ENCODE measurements at places on chromosomes 16 and 17.
A peak's percentile ranks its signal among the peaks of the same experiment; 100 is the strongest.

GRCh38 chr17:61312406-61313295 is 87.0 kb upstream of the TBX2 start:
- DNase-seq, result no peak

DNA sequence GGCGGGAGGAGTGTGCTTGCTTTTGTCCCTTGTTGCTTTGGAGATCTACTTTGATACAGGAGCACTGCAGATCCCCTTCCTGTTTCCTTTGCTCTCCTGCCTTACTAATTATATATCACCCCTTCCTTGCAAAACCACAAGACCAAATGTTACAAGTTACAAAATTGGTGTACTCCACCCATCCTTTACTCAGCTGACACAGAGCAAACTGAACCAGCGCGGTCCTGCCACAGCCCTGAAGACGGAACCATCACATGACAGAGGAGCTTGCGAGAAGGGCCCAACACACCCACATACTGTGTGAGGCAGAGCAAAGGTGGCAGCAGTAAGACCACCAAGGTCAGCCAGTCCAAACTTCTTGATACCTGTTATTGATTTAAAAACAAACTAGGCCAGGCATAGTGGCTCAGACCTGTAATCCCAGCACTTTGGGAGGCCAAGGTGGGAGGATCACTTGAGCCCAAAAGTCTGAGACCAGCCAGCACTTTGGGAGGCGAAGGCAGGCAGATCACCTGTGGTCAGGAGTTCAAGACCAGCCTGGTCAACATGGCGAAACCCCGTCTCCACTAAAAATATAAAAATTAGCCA is 33.2 kb downstream of the CYTH1 start:
- no peak for DNase-seq

DNA sequence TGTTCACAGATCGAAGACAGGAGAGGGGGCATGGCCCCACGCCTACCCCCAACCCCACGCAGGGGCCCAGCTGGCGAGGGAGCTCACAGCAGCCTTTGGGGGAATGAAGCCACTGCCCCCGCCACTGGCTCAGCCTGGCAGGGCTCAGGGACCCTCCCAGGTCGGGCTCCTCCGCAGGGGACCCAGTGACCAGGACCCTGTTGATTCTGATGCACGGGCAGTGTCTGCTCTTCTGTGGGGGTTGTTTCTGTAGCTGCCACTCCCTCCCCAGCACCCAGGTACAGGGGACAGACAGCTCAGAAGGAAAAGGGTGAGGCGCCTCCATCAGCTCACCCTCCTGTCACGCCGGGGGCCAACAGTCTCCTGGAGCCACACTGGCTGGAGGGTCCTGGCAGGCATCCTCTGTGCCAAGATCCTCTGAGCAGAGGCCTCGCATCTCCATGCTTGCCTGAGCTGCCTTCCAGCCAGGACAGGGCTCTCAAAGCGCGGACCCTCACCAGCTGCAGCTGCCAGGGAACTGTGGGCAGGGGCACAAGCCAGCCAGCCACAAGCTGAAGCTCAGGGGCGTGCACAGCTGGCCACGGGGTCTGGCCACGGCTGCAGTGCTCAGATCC is 49.1 kb downstream of the ZNF778 start:
- DNase-seq, result no peak

- no peak for DNase-seq
Measured at GRCh38 chr16:12874186-12874585, 27.2 kb upstream of the SHISA9 start.

GRCh38 chr17:78226759-78227454 is 4.5 kb upstream of the TMEM235 start:
- no peak for DNase-seq

DNA sequence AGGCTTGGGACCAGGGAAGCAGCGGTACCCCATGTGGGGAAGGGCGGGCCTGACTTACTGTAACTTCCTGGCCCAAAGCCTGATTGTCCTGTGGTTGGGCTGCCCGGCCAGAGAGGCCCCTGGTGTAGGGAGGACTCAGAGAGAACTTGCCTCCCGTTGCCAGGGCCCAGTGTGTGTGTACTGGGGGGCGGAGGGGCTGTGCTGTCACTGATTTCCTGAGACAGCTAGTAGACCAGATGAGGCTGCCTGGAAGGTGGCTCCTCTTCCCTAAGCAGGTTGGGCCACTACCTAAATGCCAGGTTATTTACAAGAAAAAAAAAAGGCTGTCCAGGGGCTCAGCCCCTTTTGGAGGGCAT is 16.7 kb downstream of the SOCS3 start:
- peak; percentile 94 for DNase-seq

GRCh38 chr16:2333231-2333630 is 7.3 kb downstream of the ABCA3 start:
- DNase-seq, result no peak

GRCh38 chr17:63573634-63574033 is 23.4 kb downstream of the DCAF7 start:
- DNase-seq, result no peak

- DNase-seq, result no peak
Measured at GRCh38 chr16:69607674-69608073, 41.9 kb downstream of the NFAT5 start.

- DNase-seq, result no peak
Measured at GRCh38 chr17:33750943-33751701, 458.0 kb upstream of the ASIC2 start.

DNA sequence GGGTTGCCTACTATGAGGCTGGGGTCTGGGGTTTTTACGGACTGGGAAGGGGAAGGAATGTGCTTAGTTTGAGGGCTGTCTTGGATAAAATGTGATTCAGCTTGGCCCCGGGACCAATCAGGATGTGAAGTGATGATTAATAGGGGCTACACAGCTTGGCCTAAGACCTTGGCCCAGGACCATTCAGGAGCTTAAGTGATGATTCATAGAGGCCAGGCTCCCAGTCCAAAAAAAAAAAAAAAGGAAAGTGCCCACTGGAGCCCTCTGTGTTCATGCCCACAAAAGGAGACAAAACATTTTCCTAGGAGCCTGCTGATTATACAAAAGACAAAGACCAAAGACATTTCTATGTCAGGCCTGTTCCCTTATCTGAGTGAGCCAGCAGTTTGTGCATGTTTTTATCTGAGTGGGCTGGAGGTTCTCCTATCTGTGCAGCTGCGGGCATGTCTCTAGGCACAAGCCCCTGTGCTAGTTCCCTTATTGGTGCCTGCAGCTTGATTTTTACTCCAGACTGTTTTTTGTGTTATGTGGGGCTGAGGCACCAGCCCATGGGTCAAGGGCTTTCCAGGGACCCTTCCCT is 898.2 kb upstream of the GOT2 start:
- DNase-seq, result no peak

DNA sequence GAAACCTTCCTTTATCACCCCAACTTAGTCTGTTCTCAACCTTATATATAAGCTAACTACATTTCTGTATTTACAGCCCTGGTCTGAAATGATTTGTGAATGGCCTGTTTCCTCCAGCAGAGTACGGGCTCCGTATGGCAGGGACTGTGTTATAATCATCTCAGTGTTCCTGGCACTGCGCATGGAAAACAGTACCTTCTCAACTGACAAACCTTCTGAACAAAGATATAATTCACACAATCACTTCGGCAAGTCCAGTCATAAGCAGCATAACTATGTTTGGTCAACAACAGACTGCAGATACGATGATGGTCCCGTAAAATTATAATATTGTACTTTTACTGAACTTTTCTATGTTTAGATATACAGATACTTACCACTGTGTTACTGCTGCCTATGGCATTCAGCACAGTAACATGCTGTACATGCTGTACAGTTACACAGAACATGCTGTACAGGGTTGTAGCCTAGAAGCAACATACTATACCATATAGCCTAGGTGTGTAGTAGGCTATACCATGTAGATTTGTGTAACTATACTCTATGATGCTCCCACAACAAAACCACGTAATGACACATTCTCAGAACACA is 30.0 kb downstream of the ANKFY1 start:
- no peak for DNase-seq

GRCh38 chr17:16371742-16372141 is 9.1 kb upstream of the UBB start:
- no peak for DNase-seq

GRCh38 chr17:81488276-81488860 is 24.2 kb downstream of the ACTG1 start:
- DNase-seq, result no peak

DNA sequence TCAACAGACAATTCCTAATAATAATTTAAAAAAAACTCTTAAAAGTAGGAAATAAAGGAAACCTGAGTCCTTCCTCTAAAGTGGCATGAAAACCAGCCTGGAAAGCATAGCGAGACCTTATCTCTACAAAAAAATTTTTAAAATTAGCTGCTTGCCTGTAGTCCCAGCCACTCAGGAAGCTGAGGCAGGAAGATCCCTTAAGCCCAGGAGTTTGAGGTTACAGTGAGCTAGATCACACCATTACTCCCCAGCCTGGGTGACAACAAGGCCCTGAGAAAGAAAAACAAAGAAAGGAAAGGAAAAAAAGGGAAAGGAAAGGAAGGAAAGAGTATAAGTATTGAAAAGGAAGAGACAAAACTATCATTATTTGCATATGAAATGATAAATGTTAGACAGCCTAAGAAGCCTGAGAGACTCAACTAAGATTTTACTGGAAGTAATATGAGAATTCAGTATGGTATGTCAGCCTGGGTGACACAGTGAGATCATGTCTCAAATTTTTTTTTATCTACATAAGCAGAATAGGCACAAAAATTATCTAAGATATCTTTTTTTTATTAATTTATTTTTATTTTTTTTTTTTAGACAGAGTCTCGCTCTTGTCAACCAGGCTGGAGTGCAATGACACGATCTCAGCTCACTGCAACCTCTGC is 113.0 kb downstream of the GOSR1 start:
- DNase-seq, result no peak

DNA sequence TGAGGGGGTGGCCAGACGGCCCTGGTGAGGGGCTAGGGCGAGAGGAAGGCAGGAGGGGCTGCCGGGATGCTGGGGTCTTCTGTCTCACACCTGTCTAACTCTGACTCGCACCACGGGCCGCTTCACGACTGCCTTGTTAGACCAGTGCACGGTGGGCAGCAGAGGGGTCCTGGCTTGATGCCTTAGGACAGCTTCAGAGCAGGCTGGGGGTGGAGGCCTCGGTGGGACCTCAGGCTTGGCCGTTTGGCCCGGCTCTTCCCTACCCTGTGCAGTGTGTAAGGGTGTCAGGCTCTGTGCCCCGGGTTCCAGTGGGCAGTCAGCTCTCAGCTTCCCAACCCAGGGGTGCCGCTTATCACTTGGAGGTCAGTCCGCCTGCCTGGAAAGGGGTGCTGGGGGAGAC is 100.7 kb downstream of the OR1D5 start:
- no peak for DNase-seq

DNA sequence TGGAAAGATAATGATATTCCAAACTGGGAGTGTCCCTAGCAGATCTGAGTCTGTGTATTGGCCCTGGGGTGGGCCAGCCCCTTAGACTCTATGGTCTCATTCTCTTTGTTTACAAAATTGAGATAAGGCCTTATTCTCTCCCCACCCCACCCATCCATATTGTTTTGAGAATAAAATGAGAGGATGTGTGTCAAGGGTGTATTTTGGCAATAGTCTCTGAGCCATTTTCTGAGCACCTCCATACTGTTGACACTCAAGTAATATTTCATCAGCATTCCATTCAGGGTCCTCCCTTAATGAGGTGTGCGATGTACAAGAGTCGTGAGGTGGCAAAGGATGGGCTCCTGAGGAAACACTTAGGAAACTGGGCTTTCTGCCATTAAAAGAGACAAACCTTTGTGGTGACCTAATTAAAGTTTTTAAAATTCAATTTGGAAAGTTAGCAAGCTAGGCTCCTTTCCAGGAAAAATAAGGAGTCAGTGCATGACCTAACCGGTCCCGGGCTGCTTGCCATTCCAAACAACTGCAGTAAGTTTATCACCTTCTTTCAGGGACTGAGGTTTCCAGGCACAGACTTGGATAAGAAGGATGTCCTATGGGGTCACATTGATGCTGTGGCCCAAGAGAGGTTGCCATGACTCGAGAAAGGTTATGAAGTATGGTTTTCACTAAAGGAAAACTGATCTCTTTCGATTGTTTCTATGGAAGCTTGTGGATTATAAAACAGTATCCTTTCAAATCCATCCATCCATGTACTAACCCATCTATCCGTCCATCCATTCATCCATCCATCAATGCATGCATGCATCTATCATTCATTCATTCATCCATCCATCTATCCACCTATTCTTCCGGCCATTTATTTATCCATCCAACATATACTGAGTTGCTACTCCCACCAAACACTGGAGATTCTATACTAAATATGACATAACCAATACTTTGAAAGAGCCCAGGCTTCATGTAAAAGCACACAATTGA is 443.3 kb downstream of the UTP18 start:
- no peak for DNase-seq

DNA sequence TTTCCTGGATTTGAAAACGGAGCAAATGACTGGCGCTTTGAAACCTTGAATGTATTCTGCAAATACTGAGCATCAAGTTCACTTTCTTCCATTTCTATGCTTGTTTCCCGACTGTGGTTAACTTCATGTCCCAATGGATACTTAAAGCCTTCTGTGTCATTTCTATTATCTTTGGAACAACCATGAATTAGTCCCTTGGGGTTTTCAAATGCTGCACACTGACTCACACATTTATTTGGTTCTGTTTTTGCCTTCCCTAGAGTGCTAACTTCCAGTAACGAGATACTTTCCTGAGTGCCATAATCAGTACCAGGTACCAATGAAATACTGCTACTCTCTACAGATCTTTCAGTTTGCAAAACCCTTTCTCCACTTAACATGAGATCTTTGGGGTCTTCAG is 32.3 kb downstream of the BRCA1 start:
- DNase-seq, result no peak

GRCh38 chr16:2188395-2188794 is 8.0 kb downstream of the CASKIN1 start:
- no peak for DNase-seq

DNA sequence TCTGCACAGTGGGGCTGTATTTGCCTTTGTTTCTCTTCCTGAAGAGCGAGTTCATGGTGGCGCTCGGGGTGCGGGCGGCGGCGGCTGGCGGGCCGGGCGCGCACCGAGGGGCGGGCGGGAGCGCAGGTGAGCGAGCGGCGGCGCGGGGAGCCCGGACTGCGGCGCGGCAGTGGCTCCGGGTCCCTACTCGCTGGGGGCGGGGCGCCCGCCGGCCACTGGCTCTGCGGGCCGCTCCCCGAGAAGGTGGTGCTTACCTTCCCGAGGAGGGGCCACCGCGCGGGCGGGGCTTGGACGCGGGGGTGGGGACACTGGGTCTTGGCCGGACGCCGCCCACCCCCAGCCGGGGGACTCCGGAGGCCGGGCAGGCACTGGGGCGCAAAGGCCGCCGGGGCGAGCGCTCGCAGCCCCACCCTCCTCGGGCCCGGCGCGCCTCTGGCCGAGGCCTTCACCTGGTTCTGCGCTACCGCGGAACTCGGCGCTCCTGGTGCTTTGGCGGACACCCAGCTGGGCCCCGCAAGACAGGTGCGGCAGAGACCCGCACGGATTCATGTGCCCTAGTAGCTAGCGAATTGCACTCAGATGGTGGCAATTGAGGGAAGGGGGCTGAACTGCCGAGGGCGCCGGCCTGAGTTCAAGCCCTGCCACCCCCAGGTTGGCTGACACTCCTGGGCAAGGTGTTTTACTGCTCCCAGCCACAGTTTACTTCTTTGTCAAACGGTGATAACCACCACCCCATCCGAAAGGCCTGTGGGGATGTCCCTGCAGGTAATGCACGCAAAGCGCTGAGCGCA is at the start of gene PPL:
TSS of gene PPL (minus strand) at position 158 of the 791 bp plus-strand sequence. CDS start at position 55, 103 bp downstream.
- DNase-seq, result no peak

GRCh38 chr17:17056156-17056539 is 13.9 kb downstream of the MPRIP start:
- DNase-seq, result peak; percentile 82
